ENCODE measurements at places on chromosomes 16 and 17. TPM values are rescaled to one million over a fixed set of nuclear protein-coding genes. Genes with fewer than 3 reads are reported as not detected.

MMP2 gene
- not detected for total RNA-seq

CA4 gene
- not detected for total RNA-seq

TNFSF12 gene
- total RNA-seq = 13.3 TPM

FOXC2 gene
- total RNA-seq = not detected

GSE1 gene
- 29.6 TPM for total RNA-seq

GSDMA gene
- 0.10 TPM for total RNA-seq

CNGB1 gene
- total RNA-seq = not detected

CD300H gene
- not detected for total RNA-seq

OR1A1 gene
- not detected for total RNA-seq

STXBP4 gene
- total RNA-seq = 7.4 TPM

ARL17A gene
- 11.8 TPM for total RNA-seq

RMI2 gene
- 43.1 TPM for total RNA-seq

ITGAD gene
- not detected for total RNA-seq

RNU2-1 gene
- total RNA-seq = 2,386 TPM

HEATR9 gene
- 1.5 TPM for total RNA-seq

DLX4 gene
- total RNA-seq = 0.67 TPM
